Type B pancreatic cell (in vitro differentiated cells): ENCODE measurements at places on chromosomes 11 and 22.

- no peak for DNase-seq
Observed at GRCh38 chr11:71565263-71565662, at the start of gene KRTAP5-10. TSS of gene KRTAP5-10 (plus strand) at chr11:71565563. CDS start at chr11:71565588, 25 bp downstream.

GRCh38 chr22:50607659-50608020 lies 7.0 kb downstream of the MAPK8IP2 start:
- no peak for DNase-seq

DNA sequence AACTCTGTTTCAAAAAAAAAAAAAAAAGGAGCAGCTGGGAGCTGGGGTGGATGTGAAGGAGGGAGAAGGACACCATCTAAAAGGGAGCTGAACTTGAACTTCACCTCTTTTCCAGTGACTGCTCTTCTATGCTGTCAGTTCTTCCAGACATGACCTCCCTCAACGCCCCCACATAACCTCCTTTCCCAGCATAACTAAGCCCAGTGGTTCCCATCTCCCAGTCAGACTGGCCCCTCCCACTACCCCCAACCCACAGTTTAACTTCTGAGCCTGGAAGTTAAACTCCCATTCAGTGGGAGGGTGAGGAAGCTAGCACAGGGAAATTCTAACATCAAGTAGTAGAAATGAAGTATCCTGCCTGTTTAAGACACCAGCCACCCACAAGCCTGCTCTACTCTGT lies 1.8 kb downstream of the ARHGAP1 start:
- DNase-seq = no peak

- DNase-seq = no peak
Observed at GRCh38 chr11:73343076-73343873, 32.9 kb upstream of the RELT start.

- no peak for DNase-seq
Observed at GRCh38 chr11:68099474-68100405, 21.4 kb downstream of the CHKA start.

GRCh38 chr11:13061294-13061990 lies 52.3 kb downstream of the RASSF10 start:
- no peak for DNase-seq

DNA sequence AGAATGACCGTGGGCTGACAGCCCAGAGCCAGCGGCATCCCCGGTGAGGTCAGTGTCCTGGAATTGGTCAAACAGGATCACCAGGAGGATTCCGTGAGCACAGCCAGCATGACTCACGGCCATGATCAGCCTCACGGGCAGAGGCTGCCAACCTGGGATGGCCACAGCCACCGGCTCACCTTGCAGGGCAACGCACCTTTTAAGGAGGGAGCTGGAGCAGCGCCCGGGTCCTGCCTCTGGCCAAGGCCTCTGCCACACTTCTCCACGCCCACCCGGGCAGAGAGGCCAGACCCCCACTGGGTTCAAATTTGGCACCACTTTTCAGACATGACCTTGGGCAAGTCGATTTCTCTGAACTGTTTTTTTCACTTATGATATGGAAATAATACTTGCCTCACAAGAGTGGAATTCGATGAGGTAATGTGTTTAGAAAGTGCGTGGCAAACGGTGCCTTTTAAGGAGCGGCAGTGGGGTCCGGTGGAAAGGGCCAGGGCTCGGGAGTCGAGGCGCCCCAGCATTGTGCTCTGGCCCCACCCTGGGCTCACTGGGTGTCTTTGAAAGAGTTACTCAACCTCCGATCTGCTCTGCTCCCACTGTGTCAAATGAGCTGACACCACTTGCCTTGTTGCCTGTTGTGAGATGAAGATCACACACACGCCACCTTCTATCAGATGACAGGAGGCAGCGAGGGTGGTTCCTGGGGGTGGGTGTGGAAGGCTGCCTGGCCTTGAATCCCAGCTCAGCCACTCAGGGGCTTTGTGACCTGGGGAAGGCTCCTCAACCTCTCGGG lies 16.0 kb downstream of the TXN2 start:
- no peak for DNase-seq

- no peak for DNase-seq
Observed at GRCh38 chr11:728901-729491, 18.3 kb upstream of the TALDO1 start.

GRCh38 chr22:40396882-40397281 lies 26.5 kb downstream of the SGSM3 start:
- DNase-seq = no peak

GRCh38 chr11:26820739-26821138 lies 98.9 kb upstream of the SLC5A12 start:
- no peak for DNase-seq

DNA sequence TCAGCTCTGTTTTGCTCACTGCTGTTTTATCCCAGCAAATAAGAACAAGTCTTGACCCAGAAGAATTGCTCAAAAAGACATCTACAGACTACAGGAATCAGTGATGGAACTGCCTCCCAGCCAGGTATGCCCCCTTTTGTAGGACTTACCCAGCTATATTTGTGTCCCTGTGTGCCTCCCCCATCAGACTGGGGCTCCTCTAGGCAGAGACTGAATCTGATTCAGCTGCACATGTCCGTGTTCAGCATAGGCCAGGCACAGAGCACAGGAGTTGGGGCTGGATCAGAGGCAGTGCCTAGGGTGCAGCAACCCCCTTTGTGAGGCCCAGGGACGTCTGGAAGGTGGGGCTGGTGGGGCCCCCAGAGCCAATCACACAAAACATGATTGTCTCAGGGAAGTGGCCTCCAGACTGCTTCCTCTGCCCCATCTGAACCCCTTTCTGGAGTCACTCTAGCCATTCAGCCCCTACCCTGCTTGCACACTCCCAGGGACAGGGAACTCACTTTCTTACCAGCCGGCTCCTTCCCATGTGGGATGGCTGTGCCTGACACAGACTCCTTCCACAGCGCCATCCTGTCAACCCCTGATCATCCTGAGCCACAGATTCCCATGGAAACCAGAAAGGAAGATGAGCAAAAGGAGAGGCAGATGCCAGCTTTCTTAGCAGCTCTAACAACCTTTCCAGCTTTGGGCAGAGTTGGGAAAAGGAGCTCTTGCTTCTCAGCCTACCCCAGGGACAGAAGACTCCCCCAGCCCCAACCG lies 24.8 kb downstream of the PDE2A start:
- no peak for DNase-seq

DNA sequence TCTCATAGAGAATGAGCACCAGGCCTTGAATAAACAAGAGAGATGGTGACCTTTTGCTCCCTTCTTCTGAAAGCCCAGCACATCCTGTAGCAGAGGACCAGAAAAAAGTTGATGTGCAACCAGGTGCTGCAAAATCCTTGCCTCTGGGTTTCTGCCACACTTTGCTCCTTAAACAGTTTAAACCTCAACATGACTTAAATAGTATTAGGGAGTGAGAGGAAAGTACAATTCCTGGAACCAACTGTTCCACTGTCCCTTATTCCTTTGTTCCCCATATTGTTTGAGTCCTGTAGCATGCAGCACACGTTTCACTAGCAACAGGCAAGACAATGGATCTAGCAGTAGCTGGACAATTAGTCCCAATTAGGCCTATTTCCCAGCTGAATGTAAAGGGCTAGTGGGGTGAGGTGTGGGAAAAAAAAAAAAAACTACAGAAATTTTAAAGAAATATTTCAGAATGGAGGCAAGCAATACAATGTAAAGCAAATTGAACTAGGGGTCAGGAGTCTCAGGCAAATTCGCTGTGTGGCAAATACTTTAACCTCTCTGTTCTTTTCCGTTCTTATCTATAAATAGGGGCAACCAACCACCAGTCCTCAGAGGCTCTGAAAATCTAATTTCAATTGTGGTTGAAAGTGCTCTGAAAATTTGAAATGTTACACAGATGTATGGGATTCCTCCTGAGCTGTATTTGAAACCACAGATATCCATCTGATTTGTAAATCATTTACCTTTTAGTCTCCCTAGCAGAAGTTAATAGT lies 6.6 kb downstream of the MPPED2 start:
- no peak for DNase-seq
